ENCODE measurements at places on chromosomes 7 and 10.
A peak's percentile ranks its signal among the peaks of the same experiment; 100 is the strongest.

DNA sequence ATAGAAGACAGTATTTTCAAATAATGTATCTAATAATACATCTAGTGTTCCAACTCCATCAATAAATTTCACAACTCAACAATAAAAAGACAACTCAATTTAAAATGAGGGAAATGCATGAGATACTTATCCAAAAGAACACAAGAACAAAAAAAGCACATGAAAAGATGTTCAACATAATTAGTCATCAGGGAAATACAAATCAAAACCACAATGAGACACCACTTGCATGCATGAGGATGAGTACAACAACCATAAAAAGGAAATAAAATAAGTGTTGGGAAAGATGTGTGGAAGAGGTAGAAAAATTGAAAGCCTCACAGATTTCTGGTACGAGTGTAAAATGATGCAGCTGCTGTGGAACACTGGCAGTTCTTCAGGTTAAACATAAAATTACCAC, 111.6 kb upstream of the PTPRZ1 start:
- H3K27ac ChIP-seq, result no peak overlapping the region
- no peaks in the 10 kb centered on the region for H3K4me1 ChIP-seq
- no peak overlapping the region for H3K4me3 ChIP-seq
- DNase-seq, result no peak
- H3K36me3 ChIP-seq, result no peaks in the 10 kb centered on the region
- H3K27me3 ChIP-seq, result no peaks in the 10 kb centered on the region

- peaks cover 9% of the 10 kb centered on the region for H3K27me3 ChIP-seq
- peak; percentile 54 for DNase-seq
These were observed 788 bp upstream of the CACNA2D1 start for GRCh38 chr7:82444220-82444909.

- H3K4me1 ChIP-seq, result no peaks in the 10 kb centered on the region
- H3K27me3 ChIP-seq, result no peaks in the 10 kb centered on the region
- H3K27ac ChIP-seq, result no peak overlapping the region
These were observed 152.2 kb upstream of the PDE1C start for GRCh38 chr7:32222251-32222900.

- no peak overlapping the region for H3K4me3 ChIP-seq
- H3K27me3 ChIP-seq, result peaks cover 17% of the 10 kb centered on the region
- H3K36me3 ChIP-seq, result no peaks in the 10 kb centered on the region
- no peak overlapping the region for H3K27ac ChIP-seq
- DNase-seq, result no peak
These were observed 3.5 kb upstream of the MYL10 start for GRCh38 chr7:101632641-101633040.

DNA sequence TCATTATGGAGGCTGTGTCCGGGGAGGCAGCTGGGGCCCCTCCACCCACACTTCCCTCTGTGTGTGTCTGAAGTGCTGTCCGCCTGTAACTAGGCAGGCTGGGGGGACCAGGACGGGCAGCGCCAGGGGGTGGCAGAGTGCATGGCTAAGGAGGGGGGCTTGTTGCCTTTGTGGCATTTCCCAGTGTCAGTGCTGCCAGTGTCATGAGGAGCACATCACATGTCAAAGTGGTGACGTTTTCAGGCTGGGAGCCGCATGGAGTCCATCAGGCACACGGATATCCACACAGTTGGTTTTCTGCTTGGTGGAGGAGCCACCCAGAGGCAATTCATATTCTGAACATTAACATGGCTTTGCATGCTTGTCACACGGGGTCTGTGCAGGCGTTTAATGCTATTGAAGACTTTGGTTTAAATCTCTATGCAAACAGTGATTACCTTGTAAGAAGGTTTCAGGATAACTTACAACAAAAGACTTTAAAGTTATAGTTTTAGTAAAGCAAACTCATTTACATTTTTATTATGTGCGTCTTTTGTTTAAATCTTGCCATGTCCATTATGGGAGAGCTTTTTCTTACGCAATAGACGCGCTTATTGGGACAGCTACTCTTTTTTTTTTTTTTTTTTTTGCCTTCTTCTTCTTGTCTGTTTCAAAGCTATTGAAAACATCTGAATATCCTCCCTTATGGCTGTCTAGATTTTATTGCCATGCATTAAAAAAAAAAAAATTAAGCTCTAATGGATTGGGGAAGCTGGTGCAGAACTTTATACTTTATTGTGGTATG, 52.9 kb downstream of the C10orf67 start:
- no peak for DNase-seq
- H3K27me3 ChIP-seq, result no peaks in the 10 kb centered on the region
- H3K27ac ChIP-seq, result no peak overlapping the region
- H3K4me1 ChIP-seq, result no peaks in the 10 kb centered on the region
- no peaks in the 10 kb centered on the region for H3K36me3 ChIP-seq

DNA sequence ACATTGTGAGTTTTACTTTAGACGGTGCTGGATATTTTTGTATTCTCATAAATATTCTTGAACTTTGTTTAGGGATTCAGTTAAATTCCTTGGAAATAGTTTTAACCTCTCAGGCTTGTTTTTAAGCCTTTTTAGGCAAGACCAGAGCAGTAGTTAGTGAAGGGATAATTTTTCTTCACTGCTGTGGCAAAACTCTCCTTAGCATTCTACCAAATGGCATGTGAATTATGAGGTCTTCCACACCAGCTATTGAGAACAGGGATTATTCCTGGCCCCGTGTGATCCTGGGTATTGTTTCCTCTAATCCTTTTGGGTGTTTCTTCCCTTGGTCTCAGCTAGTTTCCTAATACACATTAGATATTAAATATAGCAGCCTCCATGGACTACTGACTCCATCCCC, 46.2 kb downstream of the CCDC71L start:
- H3K27me3 ChIP-seq, result no peaks in the 10 kb centered on the region
- peaks cover 7% of the 10 kb centered on the region for H3K4me1 ChIP-seq
- no peak overlapping the region for H3K4me3 ChIP-seq
- H3K36me3 ChIP-seq, result no peaks in the 10 kb centered on the region
- no peak overlapping the region for H3K27ac ChIP-seq
- no peak for DNase-seq

DNA sequence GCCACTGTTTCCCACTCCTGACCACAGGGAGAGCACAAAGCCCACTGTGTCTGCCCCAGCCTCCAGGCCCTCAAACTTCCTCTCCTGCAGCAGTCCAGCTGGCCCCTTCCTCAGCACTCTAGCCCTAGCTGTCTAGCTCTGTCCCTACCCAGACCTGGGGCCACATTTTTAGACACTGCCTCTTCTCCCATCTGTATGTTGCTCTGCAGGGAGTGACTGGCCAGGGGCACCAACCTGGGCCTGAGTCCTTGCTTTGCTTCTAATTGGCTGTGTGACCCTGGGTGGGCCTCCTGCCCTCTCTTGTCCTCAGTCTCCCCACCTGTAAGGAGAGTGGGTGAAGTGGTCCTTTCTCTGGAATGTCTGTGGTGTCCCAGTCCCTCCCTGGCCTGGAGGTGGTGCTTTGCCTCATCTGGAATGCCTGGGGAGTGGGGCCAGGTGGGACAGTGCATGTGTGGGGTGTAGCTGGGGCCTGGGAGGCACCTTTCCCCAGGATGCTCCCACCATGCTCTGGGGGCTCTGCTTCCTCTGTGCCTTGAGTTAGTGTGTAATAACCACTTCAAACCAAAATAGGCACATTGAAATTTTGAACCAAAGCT, 25.1 kb downstream of the AQP1 start:
- H3K36me3 ChIP-seq, result no peaks in the 10 kb centered on the region
- no peak overlapping the region for H3K4me3 ChIP-seq
- H3K4me1 ChIP-seq, result no peaks in the 10 kb centered on the region
- no peak for DNase-seq
- H3K27ac ChIP-seq, result no peak overlapping the region

DNA sequence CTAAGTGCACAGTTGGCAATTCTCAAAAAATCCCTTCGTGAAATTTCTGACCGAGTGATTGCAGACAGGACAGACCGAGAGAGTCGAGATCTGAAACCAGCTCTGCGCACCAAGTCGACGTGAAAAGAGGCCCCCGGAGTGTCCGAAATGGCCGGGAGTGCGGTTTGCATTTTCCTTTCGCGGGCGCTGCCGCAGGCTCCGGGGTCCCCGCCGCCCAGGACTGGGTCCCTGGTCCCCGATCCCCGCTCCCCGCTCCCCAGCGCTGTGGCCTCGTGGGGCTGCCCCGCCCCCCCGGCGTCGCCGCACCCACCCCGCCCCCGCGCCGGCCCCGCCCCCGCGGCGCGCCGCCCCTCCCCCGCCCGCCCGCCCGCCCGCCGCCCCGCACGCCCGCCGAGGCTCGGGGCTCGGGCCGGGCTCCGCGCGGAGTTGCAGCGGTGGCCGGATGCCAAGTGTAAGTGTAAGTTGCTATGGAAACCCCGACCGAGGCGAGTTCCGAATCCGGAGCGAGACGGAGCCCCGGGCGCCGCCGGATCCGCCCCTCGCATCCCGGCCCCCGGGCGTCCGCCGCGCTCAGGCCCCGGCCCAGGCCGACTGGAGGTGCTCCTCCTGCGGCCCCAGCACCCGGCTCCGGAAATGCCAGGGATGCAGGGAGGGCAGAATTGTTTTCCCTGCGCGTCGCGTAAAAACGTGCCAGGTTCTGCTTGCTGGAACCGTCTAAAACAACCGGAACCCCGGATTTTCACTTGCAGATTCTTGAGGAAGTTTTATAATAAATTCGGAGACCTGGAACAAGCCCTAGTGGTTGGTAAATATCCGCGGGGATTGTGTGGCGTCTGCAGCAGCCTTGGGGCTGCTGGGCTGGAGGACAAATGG, 4.6 kb downstream of the BMI1 start:
- H3K4me1 ChIP-seq, result peaks cover 24% of the 10 kb centered on the region
- peak overlapping the region; percentile 70 for H3K4me3 ChIP-seq
- DNase-seq, result peak; percentile 86
- H3K27me3 ChIP-seq, result peaks cover 18% of the 10 kb centered on the region

DNA sequence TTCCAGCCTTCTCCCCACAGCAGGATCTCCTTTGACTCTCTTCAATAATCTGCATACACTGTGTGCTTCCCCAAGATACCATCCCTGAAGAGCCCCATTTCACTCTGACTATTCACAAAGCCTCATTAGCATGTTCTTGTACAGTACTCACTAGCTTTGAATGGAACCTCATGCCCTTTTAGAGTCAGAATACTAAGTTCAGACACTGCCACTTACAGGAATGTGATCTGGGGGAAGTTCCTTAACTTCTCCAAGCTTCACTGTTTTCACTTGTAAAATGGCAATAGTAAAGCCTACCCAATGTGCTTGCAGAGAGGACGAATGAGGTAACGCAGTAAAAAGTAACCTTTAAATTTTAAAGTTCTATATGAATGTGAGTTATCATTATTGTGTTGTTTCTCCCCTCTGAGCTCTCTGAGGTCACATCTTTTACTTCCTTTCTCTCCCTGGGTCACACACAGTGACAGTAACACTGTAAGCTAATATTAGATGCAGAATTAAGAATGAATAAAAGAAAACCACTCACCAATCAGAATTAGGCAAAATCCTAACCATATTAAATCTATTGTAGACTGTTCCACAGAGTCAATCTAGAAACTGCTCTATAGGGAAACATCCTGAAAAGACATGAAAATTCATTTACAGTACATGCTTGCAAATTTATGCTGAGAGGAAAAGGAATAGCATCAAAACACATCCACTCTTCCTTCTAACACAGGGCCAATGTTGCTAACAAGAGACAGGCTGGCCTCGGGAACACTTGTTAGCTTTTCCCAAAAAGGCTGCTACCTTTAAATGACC, 64.2 kb upstream of the IL6 start:
- H3K36me3 ChIP-seq, result no peaks in the 10 kb centered on the region
- DNase-seq, result no peak
- no peaks in the 10 kb centered on the region for H3K27me3 ChIP-seq
- H3K27ac ChIP-seq, result no peak overlapping the region

- H3K27me3 ChIP-seq, result no peaks in the 10 kb centered on the region
- no peak for DNase-seq
- no peak overlapping the region for H3K4me3 ChIP-seq
- H3K36me3 ChIP-seq, result no peaks in the 10 kb centered on the region
- peaks cover 8% of the 10 kb centered on the region for H3K4me1 ChIP-seq
These were observed 49.6 kb downstream of the SYPL1 start for GRCh38 chr7:106062521-106062931.

DNA sequence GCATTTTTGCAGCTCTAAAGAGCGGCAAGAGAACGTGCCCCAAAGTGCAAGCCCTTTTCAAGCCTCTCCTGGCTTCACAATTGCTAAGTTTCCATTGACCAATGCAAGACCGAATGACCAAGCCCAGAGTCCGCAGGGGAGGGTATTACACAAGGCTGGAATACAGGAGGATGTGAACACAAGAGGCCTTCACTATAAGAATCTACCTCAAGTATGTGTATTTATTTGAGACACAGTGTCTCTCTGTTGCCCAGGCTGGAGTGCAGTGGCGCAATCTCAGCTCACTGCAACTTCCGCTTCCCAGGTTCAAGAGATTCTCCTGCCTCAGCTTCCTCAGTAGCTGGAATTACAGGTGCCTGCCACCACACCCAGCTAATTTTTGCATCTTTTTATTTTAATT, 22.2 kb upstream of the TPST1 start:
- no peaks in the 10 kb centered on the region for H3K36me3 ChIP-seq
- no peaks in the 10 kb centered on the region for H3K4me1 ChIP-seq
- DNase-seq, result no peak
- no peaks in the 10 kb centered on the region for H3K27me3 ChIP-seq

DNA sequence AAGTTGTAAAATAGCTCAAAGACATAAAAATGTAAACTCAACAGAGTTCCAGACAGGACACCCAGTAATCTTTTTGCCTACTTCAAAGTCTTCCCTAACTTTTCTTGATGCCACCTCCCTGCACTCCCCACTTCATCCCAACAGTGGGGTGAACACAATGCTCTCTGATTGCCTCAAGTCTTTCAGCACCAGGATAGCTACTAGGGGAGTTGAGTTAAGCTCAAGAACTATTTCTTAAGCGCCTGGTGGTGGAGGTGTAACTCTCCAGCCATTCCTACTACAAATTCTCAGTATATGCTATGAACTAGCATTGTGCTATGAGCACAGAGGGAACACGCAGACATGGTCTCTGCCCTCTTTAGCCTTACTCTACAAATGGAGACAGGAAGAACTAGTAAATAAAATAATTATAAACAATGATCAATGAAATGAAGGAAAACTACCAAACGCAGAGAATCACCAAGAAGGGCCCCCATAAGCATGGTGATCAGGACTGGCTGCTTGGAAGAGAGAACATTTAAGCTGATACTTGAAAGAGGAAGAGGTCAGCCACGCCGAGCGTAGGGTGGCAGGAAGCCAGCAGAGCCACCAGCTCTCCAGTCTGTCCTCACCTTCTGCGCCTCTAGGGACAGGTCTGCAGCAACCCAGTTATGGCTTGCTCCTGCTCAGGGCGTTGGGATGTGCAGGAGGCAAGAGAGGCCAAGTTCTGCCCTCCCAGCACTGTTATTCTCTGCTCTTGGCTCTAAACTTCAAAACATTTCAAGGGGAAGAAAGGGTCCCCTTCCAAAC, 16.7 kb upstream of the FRA10AC1 start:
- DNase-seq, result no peak
- H3K27ac ChIP-seq, result no peak overlapping the region
- H3K36me3 ChIP-seq, result no peaks in the 10 kb centered on the region
- no peaks in the 10 kb centered on the region for H3K27me3 ChIP-seq

DNA sequence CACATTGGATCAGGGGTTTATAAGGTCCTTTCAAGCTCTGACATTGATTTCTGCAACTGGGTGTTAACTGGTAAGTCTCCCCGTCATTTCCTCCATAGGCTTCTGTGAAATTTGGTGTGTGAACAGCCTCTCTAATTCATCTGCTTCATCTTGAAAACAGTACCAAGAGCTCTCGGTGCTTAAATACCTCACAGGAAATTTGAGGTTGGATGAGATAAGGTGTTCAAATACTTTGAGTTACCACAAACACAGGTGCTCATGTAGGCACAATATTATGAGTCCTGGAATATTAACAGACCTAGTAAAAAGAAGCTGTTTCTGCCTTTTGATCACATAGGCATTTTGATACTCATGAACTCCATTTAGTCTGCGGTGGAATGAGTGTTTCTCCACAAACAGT, 85.2 kb downstream of the RTKN2 start:
- peak overlapping the region; percentile 55 for H3K27ac ChIP-seq
- H3K27me3 ChIP-seq, result no peaks in the 10 kb centered on the region
- H3K36me3 ChIP-seq, result no peaks in the 10 kb centered on the region
- peak; percentile 94 for DNase-seq
- H3K4me3 ChIP-seq, result no peak overlapping the region
